Activated CD8-positive, alpha-beta memory T cell treated with anti-CD3 and anti-CD28 coated beads for 1 hour (primary cell): ENCODE measurements at places on chromosomes 11 and 22.
A peak's percentile ranks its signal among the peaks of the same experiment; 100 is the strongest.

- DNase-seq: no peak
These were observed 3.5 kb downstream of the RRM1 start for GRCh38 chr11:4098026-4098621.

- DNase-seq: no peak
These were observed 380.6 kb downstream of the BRD1 start for GRCh38 chr22:49446759-49447710.

DNA sequence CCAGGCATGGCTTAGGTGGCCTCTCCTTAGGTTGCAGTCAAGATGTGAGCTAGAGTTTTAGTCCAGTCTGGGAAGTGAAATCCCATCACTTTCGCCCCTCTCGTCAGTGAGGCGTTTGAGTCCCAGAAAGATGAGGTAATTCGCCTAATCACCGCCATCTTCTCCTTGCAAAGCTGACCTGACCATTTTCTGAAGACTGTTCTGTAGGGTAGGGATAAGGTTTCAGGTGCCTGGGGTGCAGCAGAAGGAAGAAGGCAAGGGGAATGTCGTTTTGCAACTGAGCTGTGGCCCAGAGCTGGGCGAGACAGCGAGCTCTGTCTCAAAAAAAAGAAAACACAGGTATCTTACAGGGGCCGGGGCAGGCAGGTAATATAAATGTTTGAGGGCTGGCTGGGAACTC lies 61.7 kb upstream of the CECR2 start:
- no peak for DNase-seq

DNA sequence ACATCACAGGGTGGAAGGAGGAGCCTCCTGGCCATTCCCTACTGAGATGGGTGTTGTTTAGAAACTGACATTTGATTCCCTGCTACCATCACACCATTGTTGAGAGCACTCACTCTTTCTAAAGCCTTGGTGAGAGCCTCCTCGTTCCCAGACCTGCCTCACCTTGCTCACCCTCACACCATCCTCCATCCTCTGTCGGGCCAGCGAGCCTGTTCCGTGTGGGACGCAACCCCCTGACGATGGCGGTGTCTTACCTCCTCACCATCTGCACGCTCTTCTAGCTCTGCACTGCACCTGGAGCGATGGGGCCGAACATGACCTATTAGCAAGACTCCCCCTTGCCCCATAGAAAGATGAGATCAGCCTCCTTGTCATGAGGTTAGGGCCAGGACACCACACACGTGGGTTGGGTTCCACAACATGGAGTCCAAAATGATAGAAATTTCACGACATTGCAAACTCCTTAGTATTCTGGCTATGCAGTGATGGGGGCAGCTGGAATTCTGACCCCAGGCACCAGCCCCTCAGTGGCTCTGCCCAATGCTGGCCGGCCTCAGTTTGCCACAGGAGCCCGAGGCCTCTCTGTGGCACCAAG lies 1017.9 kb downstream of the TBC1D22A start:
- DNase-seq: no peak

DNA sequence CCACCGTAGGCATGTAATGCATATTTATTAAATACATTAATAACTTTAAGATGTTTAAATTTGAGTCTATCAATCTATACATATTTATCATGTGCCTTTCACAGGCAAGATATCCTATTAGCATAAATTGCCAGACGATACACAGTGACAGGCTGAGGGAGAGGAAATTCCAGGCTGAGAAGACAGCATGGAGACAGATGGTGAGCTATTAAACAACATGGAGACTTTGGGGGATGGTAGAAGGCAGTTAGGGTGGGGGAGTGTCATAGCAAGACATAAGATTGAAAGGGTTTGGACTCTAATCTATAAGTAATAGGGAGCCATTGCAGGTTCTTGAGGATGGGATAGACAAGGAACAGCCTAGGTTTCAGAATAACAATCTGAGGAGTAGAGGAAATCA lies 138.5 kb downstream of the NXPE2 start:
- no peak for DNase-seq

- DNase-seq: no peak
These were observed 29.1 kb downstream of the MAP6 start for GRCh38 chr11:75639762-75640181.

- DNase-seq: no peak
These were observed 34.6 kb downstream of the ASCL2 start for GRCh38 chr11:2235588-2236326.

DNA sequence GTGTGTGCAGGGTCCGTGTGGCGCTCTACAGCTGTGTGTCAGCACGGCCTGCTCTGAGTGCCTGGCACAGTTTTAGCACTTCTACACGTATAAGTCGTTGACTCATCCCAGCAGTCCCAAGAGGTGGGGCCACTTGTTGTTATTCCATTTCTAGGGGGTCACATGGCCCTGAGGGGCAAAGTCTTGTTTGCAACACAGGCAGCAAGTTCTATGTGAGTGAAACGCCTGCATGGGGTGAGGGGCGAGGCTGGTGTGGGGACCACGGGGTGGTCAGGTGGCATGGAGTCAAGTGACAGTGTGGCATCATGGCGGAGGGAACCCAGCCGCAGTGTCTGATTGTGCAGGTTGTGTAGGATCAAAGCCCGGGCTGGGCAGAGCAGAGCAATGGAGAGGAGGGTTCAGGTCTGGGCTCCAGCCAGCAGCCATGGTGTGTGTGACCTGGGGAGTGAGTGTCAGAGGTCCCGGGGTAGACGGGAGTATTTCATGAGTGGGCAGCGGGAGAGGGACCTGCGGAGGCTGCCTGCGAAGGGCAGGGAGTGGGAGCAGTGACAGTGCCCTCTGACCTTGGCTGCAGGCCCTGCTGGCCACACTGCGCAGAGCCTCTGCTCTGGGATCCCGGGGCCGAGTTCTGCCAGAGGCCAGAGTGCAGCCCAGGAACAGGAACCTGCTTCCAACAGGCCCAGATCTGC lies 27.9 kb downstream of the SHANK3 start:
- DNase-seq: no peak

GRCh38 chr11:35047179-35047578 lies 91.8 kb upstream of the CD44 start:
- DNase-seq: peak; percentile 47

DNA sequence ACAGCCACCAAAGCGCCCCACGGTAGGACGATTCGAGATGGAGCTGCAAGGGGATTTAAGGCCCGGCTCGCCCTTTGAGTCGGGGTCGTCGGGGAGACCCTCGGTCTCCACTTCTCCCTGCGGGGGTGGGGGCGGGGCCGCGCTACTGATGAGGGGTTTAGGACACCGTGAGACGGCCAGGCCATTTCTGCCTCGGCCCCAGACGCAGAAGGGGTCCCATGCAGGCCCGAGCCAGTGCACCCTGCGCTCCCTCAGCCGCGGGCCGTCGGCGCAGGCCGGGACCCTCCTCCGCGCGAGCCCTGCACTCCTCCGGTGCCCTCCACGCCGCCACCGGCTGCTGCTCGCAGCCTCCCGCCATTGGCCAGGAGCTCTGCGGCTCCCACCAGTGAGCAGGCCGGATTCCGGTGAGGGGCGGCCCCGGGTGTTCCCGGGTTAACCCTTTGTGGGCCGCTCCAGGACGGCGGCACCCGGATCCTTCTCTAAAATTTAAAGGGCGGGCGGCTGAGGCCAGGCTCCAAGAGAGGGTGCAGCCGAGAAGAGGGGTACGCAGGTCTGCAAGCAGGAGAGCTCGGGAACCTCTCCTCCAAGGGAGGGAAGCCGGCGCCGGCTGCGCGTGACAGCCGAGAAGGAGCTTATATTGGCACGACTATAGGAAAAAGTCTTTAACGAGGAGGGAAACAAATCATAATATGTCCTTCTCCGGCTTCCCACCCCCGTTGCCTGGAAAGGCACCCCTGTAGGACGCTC lies 18.0 kb downstream of the CREB3L1 start:
- peak; percentile 57 for DNase-seq

DNA sequence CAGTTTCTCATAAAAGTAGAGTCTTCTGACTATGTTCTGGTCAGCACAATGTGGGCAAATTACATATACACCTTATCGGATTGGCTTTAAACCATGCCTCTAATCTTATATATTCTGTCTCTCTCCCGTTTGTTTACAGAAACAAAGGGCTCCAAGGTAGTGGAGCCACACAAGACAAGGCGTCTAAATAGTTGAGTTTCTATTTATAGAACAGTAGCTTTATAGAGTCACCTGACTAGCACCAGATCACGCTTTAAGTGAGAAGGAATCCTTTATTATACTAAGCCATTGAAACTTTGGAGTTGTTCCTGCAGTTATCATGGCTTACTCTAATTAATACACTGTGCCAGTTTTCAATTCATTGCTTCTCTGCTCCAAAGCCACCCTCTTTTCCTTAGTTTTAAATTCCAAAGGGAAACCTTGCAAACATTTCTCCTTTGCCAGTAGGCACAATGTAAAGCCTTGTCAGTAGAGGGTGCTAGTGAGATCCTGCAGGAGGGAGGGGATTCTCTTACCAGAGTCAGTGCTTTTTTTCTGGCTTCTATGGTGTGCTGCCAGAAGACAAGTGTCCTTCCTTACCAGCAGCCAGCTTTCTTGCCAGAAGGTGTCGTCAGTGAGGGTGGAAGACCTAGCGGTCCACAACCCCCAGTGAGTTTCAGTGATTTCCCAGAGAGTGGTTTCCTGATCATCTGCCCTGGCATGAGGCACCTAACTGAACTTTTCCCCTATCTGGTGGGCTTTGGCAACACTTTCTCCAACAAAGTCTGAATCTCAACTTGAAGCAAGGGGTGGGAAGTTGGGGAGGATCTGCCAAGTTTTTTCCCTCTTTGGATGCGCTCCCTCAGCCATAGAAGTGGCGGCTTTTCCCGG lies 71.7 kb downstream of the RAB38 start:
- no peak for DNase-seq

- DNase-seq: no peak
These were observed 10.0 kb downstream of the SCUBE1 start for GRCh38 chr22:43333156-43333555.

- DNase-seq: no peak
These were observed 28.7 kb upstream of the MMP20 start for GRCh38 chr11:102653744-102654291.

DNA sequence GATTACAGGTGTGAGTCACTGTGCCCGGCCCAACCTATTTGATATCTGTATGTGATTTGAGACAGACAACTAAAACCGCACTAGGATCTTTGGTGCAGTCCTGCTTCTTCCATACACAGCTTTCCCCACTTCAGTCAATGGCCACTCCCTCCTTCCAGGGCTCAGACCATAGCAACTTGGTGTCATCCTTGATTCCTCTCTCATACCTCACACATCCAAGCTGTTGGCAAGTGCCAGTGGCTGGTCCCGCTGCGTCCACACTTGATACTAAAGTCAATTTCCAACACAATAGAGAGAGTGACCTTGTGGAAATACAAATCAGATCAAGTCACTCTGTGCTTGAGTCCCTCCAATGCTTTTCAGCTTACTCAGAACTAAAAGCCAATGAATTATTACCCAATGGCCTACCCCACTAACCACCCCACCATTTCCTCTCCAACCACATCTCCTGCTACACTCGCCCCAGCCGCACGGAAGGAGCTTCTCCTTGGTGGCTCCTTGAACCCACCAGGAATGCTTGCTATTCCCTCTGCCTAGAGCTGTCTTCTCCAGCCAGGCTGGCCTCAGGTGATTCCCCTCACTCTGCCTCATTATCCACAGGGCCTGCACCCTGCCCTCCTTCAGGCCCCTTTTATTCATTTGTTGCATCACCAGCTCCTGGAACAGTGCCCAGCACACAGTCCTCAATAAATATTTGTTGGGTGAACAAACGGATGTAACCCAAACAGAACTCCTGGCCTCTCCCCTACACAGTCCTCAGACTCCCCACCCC lies 12.9 kb downstream of the ABTB2 start:
- DNase-seq: no peak

DNA sequence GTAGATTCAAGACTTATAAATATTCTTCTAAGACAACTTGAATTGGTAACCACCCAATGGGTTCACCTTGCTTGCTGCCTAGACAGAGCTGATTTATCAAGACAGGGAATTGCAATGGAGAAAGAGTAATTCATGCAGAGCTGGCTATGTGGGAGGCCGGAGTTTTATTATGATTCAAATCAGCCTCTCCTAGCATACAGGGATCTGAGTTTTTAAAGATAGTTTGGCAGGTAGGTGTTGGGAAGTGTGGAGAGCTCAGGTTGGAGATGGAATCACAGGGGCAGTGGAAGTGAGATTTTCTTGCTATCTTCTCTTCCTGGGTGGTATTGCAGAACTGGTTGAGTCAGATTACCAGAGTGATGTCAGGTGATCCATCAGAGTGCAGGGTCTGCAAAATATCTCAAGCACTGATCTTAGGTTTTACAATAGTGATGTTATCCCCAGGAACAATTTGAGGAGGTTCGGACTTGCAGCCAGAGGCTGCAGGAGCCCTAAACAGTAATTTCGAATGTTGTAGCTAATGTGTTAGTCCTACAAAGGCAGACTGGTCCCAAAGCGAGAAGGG lies 1448.6 kb upstream of the RAG2 start:
- no peak for DNase-seq

DNA sequence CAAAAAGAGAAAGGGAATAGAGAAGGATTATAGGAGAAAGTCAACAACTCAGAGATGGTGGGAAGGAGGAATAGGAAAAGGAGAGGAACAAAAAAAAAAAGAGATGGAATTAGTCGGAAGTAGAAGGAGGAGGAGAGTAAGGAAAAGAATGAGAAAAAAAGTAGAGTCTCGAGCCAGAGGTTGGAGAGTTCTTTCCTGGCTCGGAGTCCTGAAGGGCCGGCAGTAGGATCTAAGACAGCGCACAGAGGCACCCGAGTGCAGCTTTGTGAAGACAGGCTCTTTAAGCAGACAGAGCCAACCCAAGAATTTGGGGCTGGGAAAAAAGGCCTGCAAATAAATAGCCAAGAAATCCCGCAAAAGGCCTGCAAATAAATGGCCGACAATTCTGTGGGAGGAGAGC lies 170.4 kb upstream of the CCDC90B start:
- DNase-seq: no peak

GRCh38 chr11:8096575-8096974 lies 15.6 kb downstream of the TUB start:
- DNase-seq: no peak

DNA sequence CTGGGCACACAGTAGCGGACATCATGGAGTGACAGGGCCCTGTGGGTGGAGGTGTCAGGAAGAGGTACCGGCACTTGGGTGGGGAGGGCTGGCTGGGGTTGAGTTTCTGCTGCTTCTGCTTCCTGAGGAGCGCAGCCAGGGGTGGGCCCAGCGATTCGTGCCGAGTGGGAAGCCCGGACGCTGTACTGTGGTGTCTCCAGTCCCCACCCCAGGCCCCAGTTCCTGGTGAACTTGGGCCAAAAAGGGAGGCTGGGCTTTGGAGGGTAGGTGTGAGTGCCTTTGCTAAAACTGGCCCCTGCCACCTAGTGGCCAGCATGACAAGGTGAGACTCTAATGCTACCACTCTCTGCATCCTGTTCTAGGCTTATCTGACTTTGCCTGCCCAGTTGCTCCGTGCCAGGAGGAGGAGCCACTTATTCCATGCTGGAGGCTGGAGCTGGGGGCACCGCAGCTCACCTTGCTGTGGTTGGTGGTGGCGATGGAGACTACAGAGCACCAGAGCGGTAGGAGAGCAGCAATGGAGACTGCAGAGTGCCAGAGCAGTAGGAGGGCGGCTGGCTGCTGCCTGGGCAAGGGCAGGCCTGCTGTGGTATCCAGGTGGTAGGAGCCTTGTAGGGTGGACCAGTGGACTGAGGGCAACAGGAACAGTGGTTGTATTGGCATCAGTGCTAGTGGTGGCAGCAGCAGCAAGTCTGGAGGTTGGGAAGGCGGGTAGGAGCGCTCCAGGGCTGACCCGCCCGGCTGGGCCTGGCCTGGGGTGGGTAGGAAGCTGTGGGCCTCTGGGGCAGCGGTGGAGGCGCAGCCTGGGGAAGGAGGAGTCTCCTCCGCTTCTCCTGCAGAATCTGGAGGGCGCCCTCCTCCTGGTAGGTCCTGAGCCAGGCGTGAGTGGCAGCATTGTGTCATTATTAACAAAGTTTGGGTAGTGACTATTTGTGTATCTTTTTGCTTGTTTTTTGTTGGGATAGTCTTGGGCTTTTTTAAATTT lies 2.2 kb upstream of the RFPL2 start:
- DNase-seq: no peak

GRCh38 chr11:130214861-130215530 lies 55.4 kb downstream of the ST14 start:
- no peak for DNase-seq
